Umbilical cord (tissue), 2 donors: ENCODE measurements at places on chromosomes 12 and 14.

- DNase-seq, result no peak
These were observed 10.3 kb upstream of the ISM2 start for GRCh38 chr14:77508876-77509275.

GRCh38 chr14:65387628-65388027 lies 24.9 kb upstream of the FUT8 start:
- DNase-seq, result no peak

DNA sequence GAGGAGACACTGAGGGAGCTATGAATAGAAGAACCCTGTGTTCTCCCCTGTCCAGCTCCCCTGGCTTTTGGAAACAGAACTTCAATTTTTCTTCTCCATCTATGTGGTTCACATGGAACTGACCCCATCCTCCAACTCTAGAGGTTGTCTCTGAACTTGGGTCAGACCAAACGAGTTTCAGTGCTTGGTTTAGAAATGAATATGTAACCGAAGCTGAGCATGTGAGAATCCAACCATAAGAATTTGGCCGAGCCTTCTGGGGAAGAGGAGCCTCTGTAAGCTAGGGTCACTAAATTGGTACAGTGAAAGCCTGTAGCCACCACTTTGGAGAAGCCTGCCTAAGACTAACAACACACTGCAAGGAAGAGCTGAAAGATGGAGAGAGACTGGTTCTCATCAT lies 464.4 kb downstream of the ZFP36L1 start:
- no peak for DNase-seq

- DNase-seq, result no peak
These were observed 13.7 kb upstream of the FBXL14 start for GRCh38 chr12:1607940-1608712.

DNA sequence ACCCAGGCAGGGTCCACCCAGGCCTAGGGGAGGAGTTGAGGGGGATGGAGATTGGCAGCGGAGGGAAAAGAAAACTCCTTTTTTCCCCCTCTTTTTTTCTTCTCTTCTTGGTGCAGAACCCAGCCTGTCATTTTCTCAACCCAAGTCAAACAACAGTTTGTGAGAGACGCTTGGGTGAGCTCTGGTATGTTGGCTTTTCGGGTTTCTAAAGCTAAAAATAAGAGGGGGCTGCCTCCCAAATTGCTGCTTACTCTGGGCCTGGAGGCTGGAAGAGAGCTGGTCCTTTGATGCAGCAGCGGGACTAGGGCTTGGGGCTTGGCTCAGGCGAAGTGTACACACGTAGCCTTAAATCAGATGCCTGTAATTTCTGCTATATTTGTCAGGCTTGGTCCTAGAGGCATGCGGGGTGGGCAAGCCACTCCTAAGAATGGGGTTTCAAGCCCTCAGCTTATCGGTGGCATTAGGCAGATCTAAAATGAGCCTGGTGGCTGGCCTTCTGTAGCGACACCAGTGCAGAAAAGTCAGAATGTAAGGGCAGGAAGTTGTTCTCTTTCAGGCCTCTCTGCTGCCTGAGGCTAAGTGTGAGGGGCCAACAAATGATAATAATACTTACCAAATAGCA lies 816 bp upstream of the SLC8A3 start:
- DNase-seq, result no peak

DNA sequence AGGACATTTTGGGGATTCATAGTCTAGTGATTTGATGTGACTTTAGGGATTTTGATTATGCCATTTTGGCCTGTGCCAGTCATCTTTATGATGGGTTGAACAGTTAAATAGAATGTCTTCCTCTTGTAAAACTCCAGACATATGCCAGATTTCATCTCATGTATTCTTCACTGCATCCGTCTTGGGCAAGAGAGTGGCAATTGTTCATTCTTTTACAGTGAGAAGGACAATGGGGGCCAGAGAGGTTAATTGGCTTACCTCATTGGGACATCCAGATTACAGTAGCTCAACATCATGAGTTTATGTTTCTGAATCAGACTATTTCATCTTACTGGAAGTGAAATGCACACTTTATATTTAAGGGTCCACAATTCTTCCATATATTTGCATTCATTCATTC lies 108.2 kb upstream of the SLC38A2 start:
- no peak for DNase-seq

GRCh38 chr14:76595266-76595665 lies 166.0 kb upstream of the VASH1 start:
- DNase-seq, result no peak

GRCh38 chr12:45121224-45121623 lies 70.3 kb upstream of the DBX2 start:
- no peak for DNase-seq

DNA sequence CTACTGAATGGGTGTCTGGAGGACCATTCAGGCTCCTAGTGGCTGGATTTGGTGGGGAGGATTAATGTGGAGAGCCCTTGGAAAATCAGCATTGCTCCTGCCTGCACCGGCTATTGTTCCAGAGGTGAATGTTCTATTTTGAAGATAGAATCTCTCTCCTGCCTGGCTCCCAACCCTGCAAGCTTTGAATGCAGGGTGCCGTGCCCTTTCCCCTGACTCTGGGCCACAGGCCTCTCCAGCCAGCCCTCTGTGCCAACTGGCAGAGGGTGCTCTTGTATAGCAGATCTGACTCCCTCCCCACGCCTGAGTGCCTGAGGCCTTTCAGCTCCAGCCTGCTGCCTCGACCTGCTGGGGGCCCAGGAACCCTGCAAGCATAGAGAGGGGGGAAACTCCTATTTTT lies 106.8 kb downstream of the TMEM260 start:
- DNase-seq, result no peak

DNA sequence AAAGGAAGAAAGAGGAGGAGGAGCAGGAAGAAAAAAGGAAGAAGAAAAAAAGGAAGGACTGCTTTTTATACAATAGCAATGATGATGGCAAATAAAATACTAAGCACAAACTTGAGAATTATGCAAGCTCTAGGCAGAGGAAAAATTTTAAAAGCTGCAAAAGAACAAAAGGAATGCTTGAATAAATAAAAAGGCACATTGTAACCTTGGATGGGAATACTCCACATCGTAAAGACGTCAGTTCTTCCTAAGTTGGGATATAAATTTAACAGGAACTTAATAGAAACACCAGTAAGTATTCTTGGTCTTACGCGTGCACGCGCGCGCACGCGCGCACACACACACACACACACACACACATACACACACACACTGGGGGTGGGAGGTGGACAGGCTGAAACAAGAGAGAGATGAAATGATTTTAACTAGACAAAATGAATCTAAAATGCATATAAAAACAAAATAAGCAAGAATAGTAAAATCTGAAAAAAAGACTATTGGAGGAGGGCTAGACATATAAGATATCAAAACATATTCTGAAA lies 43.0 kb downstream of the SERPINA3 start:
- no peak for DNase-seq

DNA sequence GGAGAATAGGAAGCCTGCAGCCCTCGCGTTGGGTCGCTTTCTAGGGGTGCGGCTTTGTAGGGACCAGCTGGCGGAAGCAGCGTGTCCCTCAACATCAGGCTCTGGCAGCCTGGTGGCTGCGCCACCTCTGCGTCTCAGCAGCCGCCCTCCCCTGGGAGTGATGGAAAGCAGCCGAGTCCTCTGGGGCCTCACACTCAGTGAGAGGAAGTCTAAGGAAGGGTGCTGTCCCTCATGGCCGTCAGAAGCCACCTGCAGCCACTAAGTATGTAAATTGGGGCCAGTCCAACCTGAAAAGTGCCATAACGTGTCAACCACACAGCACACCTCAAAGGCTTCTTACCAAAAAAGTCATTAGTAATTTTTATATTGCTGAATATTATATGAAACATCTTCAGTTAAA lies 80.3 kb downstream of the WDR20 start:
- DNase-seq, result no peak

GRCh38 chr12:1993341-1993740 lies 10.9 kb downstream of the DCP1B start:
- DNase-seq, result no peak

DNA sequence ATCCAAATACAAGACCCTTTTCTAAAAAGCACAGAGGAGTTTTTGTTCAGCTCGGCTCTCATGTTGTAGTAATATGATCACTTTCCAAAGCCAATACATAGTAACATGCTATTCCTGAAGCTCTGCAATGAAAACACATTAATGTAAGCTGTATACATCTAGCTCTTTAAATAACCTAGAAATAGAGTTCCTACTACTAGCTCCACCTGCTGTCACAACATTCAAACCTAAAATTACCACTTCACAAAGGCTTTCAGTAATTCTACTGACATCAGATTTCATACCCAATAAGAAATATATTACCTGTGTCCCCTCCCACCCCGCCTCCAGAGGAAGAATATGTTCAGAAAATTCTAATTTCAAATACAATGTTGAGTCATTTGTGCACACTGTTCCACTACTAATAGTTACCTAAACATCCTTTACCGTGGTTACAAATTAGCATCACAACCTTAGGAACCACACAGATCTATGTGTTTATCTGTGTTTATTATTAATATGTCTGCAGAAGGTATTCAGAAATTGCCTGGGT lies 17.8 kb downstream of the EFCAB11 start:
- DNase-seq, result no peak

- peak; percentile 57 for DNase-seq
These were observed 138.3 kb downstream of the KSR2 start for GRCh38 chr12:117830471-117830870.

GRCh38 chr12:5969156-5969973 lies 24.3 kb upstream of the ANO2 start:
- DNase-seq, result no peak
